ENCODE measurements at places on chromosomes 1 and 21.

DNA sequence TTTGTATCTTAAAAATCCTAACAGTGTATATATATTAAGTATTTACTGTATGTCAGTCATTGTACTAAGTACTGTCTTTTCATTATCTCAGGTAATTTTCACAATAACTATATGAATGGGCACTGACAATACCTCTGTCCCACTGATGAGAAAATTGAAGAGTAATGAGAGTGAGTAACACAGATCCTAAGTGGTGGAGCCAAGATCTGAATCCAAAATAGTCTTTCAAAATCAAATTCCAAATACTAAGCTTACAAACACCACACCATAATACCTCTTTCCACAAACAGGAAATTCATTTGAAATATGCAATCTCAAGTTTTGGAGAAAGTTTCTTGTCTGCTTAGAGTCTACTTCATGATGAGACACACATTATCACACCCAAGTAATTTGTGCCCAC is 105.9 kb upstream of the EDEM3 start:
- DNase-seq = no peak

DNA sequence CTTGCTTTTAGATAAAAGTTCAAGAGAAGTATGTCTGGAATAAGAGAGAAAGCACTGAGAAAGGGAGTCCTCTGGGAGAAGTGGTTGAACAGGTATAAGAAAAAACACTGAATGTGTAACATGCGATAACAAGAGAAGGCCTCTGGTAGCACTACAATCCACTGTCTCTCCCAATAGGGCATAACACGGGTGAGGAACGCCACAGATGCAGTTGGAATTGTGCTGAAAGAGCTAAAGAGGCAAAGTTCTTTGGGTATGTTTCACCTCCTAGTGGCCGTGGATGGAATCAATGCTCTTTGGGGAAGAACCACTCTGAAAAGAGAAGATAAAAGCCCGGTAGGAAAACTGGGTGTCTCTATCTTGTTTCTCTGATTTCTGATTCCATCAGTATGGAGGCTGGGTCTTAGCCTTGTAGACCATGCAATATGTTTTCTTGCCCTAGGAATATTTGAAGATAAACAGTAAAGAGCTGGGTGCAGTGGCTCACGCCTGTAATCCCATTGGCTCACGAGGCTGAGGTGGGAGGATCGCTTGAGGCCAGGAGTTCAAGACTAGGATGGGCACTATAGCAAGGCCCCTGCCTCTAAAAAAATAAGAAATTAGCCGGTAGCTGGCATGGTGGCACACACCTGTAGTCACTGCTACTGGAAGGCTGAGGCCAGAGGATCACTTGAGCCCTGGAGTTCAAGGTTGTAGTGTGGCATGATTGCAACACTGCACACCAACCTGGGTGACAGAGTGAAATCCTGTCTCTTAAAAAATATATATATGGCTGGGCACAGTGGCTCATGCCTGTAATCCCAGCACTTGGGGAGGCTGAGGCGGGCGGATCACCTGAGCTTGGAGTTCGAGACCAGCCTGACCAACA is 40.4 kb downstream of the DAP3 start:
- peak; percentile 24 for DNase-seq

DNA sequence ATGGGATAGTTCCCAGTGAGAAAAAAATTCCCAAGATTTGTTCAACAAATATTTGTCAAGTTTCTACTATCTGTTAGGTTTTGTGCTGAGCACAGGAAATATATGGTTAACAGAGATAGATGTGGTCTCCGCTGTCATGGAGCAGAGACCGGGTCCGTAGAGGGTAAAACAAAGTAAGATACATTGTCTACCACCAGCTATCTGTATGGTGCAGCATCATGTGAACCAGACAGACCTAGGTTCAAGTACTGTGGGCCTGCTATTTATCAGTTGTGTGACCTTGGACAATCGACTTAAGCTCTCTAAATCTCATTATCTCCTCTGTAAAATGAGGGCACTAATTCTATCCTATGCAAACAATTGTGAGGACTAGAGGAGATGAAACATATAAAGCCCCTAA is 109.8 kb downstream of the DUSP10 start:
- no peak for DNase-seq

DNA sequence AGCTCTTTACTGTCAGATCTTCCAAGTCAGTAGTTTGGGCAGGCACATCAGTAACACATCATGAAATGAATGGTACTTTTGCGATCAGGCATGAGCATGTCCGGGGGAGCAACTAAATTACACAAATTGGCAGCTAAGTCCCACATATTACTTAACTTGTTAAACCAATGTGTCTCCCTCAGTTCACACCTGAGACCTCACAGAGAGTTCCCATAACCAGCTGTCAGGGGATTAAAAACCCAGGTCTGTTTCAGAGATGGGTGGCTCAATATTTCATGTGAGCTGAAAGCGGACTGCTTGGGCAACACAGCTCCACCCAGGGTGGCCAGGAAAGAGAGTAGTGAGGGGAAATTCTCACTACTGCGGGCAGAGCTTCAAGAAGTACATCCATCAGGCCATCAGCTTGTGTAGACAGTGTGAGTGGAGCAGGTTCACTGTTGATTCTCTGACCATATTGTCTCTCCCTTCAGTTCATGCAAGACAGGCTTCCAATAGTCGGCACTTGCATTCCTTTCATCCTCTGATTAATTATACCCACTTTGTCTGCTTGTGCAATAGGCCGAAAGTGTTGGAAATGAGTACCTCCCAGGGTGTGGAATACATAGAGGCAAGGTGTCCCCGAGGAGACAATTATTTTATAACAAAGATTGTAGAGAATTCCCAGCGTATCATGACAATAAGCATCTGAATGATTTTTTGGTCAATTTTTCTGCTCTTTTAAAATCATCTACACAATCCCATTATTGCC is 139.9 kb downstream of the PTGER3 start:
- DNase-seq = no peak

GRCh38 chr1:199353906-199354305 is 673.6 kb upstream of the NR5A2 start:
- DNase-seq = no peak

GRCh38 chr1:15172405-15173259 is 19.1 kb downstream of the TMEM51 start:
- no peak for DNase-seq

DNA sequence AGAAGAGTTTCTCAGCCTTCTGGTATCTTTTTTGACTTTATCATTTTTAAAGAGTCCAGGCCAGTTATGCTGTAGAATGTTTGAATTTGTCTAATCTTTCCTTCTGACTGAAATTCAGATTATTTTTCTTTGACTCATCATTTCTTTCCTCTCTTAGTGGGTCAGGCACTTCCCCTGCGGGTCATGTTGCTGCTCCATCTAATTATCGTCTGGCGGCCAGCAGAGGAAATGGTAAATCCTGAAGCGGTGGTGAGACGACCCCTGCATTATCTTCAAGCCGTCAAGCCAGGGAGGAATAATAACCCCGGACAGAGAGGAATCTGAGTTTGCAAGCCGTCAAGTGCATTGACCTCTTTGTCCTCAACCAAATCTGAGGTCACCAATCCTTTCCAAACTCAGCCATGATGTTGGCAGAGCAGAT is 102.1 kb downstream of the ADSS2 start:
- no peak for DNase-seq

GRCh38 chr1:242788771-242789170 is 264.3 kb upstream of the PLD5 start:
- no peak for DNase-seq

DNA sequence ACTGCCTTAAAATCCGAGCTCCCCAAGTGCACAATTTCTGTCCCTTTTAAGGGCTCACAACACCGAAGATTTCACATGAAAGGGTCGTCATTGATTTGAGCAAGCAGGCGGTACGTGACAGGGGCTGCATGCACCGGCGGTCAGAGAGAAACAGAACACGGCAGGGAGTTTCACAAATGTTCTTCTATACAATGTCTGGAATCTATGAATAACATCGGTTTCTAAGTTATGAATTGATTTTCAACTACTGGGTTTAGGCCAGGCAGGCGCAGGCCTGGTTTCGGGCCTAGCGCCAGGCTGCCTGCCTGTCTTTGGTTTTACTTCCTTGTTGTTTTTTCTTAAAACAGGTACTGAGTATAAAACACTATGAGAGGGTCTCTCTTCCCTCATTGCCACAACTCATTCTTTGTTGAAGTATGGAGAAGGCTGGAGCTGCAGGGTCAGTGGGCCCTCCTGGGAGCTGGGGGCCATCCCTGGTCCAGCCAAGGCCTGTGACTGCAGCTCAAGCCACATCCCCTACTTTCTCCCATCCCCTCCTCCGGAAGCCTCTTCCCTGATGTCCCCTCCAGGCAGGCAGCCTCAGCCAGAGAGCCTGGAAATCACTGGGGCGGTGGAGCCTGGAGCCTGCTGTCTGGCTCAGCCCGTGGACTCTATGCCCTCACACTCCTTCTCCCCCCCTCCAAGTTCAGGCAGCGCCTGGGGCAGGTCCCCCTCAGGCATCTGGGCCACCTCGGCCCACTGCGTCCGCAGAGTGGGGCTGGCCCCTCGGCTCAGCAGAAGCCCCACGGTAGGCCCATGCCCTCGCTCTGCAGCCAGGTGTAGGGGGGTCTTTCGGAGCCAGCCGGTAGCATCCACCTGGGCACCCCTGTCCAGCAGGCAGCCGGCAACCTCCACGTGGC is 2.4 kb downstream of the ANKRD65 start:
- DNase-seq = no peak

- no peak for DNase-seq
Measured at GRCh38 chr1:181737056-181737455, 253.7 kb downstream of the CACNA1E start.

DNA sequence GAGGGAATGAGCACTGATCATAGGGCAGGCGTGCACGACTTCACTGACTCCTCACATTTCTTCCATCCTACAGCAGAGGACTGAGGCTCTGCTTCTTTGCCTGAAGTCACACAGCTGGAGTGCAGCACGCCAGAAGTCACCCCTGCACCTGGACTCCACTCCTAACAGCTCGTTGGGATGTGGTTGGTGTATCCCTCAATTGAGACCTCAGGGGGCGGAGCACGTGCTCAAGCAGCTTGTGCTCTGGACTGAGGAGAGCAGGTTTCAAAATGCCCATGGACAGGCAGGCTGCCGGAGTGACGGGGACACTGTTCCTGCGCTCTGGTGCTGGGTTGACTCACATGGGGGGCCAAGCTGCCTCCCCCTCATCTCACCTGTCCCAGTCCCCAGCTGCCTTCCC is 13.9 kb downstream of the CHIT1 start:
- DNase-seq = no peak

DNA sequence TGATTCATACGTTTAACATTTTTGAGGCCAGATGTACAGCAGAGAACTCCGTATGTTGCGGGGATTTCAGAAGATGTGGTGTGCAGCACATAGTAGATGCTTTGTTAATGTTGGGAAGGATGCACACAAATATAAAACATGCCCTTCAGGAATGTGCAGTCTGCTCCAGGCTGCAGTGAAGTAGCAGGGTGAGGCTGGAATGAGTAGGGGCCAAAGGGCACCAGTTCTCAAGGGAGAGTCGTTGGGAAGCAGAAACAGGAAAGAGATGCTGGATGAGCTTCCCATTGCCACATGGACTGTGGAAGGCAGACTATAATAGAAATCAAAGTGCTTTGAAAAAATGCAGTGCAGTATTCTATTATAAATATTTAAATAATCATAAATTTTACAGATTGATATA is 126.9 kb downstream of the NOS1AP start:
- no peak for DNase-seq

GRCh38 chr1:58802640-58803399 is 19.0 kb upstream of the JUN start:
- no peak for DNase-seq

DNA sequence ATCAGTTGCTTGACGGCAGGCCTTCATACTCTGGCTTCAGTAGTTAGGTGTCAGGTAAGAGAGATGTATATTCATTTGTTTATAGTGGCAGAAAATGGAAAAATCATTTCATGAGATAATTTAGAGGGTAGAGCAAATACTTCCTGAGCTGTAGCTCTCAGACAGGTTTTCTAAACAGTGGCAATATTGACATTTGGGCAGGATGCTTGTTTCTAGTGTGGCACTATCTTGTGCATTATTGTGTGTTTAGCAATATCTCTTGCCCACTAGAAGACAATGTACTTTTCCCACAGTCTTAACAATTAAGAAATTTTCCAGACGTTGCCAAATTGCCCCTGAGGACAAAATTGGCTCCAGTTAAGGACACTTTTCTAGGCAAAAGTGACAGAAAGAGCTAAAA is 1143.1 kb downstream of the PLA2G4A start:
- DNase-seq = no peak

GRCh38 chr1:227763246-227764018 is 28.2 kb downstream of the SNAP47 start:
- no peak for DNase-seq

- no peak for DNase-seq
Measured at GRCh38 chr1:12495725-12496124, 122.3 kb downstream of the DHRS3 start.

GRCh38 chr1:63619558-63619957 is 26.3 kb downstream of the PGM1 start:
- no peak for DNase-seq

- no peak for DNase-seq
Measured at GRCh38 chr21:44513389-44514217, 26.4 kb downstream of the KRTAP10-1 start.

GRCh38 chr1:157415661-157416060 is 136.7 kb downstream of the FCRL5 start:
- no peak for DNase-seq

DNA sequence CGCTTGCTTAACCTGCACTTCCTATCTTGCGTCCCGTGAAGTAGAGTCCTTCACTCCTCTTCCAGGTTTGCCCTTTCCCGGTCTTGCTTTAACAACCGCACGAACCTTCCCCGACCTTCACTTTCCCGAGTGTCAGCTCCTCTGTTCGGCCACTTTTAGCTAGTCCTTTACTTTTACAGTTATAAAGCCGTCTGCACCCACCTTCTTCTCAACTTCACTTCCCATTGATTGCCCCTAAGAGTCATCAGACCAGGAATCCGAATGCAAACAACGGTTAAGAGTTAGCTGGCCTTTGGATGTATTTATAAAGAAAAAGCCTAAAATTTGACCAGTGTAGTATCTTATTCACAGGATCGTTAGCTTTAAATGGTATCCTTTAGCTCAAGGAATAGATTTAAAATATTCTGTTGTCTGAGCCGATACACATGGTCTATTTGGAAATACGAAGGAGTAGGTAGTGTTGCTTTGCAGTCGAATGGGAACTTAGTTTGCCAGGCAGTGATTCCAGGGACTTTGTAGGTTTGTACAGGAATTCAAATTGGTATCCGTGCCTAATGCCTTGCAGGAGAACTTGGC is 1.4 kb downstream of the PPP2R5A start:
- no peak for DNase-seq

GRCh38 chr1:180863158-180863775 is 49.4 kb upstream of the KIAA1614 start:
- DNase-seq = peak; percentile 4

- DNase-seq = no peak
Measured at GRCh38 chr1:45254490-45254889, 48.1 kb upstream of the ZSWIM5 start.

- no peak for DNase-seq
Measured at GRCh38 chr1:194279975-194280374, 1093.6 kb upstream of the B3GALT2 start.

- no peak for DNase-seq
Measured at GRCh38 chr1:165234149-165234548, 122.4 kb downstream of the LMX1A start.

- DNase-seq = no peak
Measured at GRCh38 chr1:199226163-199226562, 587.3 kb downstream of the PTPRC start.

All from pulmonary artery endothelial cell (primary cell).